Activated T-helper 9 cell treated with anti-CD3 and anti-CD28 coated beads, Interleukin-2, amount 50 U/mL, for 16 hours (primary cell): ENCODE measurements at places on chromosomes 16 and 17.

DNA sequence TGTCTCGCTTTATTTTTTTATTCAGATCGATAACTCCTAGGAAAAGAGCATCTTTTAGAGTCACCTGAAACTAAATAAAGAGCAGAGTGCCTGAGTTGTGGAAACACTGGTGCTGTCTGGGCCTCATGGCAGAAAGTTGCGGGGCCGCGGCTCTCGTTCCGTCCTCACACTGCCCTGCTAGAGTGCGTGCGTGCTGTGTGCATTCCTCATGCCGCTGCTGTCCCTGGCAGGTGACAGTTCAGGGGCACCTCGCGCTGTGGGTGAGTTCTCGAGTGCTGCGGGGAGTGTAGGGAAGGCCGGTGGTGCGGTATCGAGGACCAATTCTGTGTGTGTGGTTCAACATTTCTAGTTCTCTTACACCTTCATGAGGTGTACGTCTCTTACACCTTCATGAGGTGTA lies 136.6 kb downstream of the RPTOR start:
- no peak for DNase-seq

GRCh38 chr16:58225965-58226602 lies 28.2 kb upstream of the CSNK2A2 start:
- no peak for DNase-seq

- no peak for DNase-seq
Measured at GRCh38 chr17:53193044-53193443, 629.7 kb upstream of the KIF2B start.

- DNase-seq = no peak
Measured at GRCh38 chr16:85616607-85617321, 3.6 kb downstream of the GSE1 start.

DNA sequence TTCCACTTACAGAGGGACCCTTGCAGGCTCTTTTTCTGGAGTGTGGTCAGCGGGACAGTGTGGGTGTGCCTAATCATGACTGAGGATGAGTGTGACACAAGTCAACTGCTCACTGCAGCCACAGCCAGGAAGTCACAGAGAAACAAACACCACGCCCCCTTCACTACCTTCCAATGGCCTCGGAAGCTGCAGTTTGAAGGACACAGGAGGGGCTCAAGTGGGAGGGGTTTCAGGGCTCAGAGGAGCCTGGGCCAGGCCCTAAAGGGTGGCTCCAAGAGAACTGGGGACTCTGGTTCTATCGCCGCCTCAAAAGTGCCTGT lies 116.2 kb upstream of the SDK2 start:
- DNase-seq = no peak

- no peak for DNase-seq
Measured at GRCh38 chr17:44633998-44634397, 22.3 kb upstream of the MEIOC start.

GRCh38 chr17:17663160-17664063 lies 17.8 kb upstream of the RAI1 start:
- DNase-seq = peak; percentile 67

DNA sequence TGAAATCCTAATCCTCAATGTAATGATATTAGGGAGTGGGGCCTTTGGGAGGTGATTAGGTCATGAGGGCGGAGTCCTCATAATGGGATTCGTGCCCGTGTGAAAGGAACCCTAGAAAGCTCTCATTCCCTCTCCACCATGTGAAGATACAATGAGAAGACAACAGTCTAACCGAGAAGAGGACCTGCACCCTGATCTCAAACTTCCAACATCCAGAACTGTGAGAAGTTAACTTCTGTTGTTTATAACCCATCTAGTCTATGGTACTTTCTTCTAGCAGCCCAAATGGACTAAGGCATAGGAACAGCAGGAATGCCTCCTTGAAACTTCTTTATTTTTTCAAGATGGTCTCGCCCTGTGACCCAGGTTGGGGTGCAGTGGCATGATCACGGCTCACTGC lies 24.7 kb downstream of the WSB1 start:
- no peak for DNase-seq
